ENCODE measurements at places on chromosomes 6 and 20. TPM values are rescaled to one million over a fixed set of nuclear protein-coding genes. Genes with fewer than 3 reads are reported as not detected.
A peak's percentile ranks its signal among the peaks of the same experiment; 100 is the strongest.

- no peak for DNase-seq
These were observed 95.9 kb upstream of the JAG1 start for GRCh38 chr20:10769700-10770099.

The DSP gene
- 246 TPM for total RNA-seq

- DNase-seq = no peak
These were observed 68.8 kb downstream of the CDH4 start for GRCh38 chr20:61320691-61321425.

DNA sequence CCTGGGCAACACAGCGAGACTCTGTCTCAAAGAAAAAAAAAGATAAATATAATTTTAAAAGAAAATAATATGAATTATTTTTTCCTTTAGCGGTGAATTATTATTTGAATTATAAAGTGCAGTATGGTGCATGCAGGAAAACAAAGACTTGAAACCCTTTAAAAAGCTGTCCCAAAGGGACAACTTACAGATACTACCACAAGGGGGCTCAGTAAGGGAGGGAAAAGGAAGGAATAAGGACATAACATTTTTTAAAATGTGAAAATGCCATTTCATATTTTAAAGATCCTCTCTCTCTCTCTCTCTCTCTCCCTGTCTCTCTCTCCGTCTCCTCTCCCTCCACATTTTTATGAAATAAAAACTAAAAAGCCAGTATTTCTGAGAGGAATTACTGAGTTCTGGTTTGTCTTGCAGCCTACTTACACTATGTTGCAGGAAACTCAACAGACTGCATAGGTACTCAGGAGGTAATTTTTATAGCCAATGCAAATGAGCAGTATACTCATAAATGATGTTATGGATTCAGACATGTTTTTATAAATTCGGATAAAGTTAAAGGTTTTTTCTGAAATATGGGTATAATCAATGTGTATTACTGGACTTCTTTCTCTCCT is 455.0 kb upstream of the GJE1 start:
- no peak for DNase-seq

The SLC22A7 gene
- not detected for total RNA-seq

The GGTLC1 gene
- not detected for total RNA-seq

DNA sequence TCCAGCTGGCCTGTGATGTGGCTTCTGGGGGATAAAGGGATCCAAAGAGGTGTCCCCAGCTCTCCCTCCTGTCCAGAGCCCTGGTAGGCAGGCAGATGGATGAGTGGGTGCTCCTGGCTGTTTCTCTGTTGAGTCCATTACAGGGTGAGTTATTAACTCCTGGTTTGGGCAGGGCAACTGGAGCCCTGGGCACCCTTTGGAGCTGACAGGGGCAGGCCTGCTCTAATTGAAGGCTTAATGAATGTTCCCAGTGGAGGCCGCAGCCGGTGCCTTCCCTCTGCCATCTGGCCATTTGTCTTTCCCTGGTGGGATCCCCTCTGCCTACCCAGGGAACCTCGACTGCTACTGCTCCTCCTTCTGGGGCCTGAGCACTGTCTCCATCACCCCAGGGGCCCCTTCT is 44.7 kb upstream of the MLN start:
- DNase-seq = peak; percentile 16

GRCh38 chr6:124054034-124054433 is 250.4 kb downstream of the NKAIN2 start:
- no peak for DNase-seq

GRCh38 chr20:52899041-52899608 is 73.0 kb upstream of the TSHZ2 start:
- no peak for DNase-seq

The UST gene
- total RNA-seq = 4.4 TPM

GRCh38 chr6:89707766-89708165 is 69.2 kb upstream of the LYRM2 start:
- no peak for DNase-seq

GRCh38 chr6:113824411-113824810 is 32.7 kb upstream of the MARCKS start:
- DNase-seq = no peak

GRCh38 chr20:16898433-16898832 is 150.3 kb downstream of the OTOR start:
- DNase-seq = no peak

DNA sequence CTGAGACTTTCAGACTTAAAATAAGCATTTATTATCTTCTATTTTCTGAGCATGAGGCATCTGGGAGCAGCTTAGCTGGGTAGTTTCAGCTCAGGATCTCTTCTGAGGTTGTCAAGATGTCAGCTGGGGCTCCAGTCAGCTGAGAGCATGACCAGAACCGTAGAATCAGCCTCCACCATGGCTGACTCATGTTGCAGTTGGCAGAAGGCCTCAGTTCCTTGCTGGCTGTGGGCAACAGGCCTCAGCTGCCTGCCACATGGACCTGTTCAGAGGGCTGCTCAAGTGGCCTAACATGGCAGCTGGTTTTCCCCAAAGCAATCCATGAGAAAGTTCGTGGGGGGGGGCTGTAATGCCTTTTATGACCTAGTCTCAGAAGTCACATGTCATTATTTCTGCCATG is 142.3 kb downstream of the LY86 start:
- DNase-seq = peak; percentile 63

GRCh38 chr6:111874025-111874415 is 768 bp upstream of the FYN start:
- peak; percentile 65 for DNase-seq

- DNase-seq = no peak
These were observed 80.5 kb downstream of the SMPDL3A start for GRCh38 chr6:122869437-122870024.

GRCh38 chr6:167717455-167717854 is 109.3 kb upstream of the AFDN start:
- DNase-seq = no peak

The HCRTR2 gene
- not detected for total RNA-seq

The BPIFB4 gene
- not detected for total RNA-seq

- no peak for DNase-seq
These were observed 158.8 kb downstream of the DST start for GRCh38 chr6:56483929-56484328.

The ZFP64 gene
- total RNA-seq = 10.6 TPM

DNA sequence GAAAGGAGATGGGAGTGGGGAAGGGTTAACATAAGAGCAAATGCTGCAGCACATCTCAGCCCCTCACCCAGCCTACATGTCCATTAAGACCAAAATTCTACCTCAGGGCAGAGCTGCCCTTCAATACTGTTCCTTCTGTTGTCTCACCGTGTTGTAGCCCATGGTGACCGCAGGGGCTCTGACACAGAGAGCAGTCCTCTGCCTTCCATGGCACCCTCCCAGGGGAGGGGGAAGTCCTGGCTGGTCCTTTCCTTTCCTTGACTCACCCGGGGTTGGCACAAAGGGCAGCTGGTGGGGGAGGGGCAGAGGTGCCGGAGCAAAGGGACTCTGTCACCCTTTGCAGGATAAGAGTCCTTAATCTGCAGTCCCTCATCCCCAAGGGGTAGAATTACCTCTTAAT is 15.2 kb downstream of the NKX2-2 start:
- DNase-seq = no peak

All from right cardiac atrium (tissue), 5 donors.